HS-27A (cell line): ENCODE measurements at places on chromosomes 4 and X.

DNA sequence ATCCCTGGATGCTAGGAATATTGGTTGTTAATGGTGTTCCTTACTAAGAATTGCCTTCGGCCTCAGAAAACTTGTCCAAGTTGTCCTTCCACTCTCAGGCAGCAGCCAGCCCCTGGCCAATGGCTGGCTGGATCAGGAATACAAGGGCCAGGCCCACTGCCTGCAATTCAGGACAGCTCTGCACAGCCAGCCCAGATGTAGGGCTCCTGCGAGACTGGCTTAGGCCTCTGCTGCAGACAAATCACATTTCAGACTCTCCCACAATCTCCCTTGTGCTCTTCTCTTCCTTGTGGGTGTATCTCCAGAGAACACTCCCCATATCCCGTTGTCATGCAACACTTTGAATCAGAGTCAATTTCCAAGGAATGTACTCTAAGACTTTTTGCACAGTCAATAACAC, 747.6 kb upstream of the FTHL17 start:
- DNase-seq, result no peak

DNA sequence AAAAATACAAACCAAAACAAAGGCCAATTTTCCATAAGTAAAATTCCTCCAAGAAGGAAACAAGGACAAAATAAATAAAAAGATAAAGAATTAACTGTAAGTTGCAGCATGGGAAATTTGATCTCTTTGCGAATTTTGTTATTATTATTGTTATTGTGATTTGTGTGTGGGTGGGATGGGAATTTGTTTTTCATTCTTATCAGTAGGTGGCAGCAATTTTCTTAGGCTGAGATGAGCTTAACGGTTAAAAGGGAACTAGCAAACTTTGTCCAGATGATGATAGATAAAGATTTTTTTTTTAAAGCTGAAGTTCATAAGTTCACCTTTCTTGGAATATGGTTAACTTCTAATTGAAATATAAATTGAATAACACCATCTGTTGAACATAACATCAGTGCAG, 83.2 kb upstream of the IL1RAPL2 start:
- no peak for DNase-seq

DNA sequence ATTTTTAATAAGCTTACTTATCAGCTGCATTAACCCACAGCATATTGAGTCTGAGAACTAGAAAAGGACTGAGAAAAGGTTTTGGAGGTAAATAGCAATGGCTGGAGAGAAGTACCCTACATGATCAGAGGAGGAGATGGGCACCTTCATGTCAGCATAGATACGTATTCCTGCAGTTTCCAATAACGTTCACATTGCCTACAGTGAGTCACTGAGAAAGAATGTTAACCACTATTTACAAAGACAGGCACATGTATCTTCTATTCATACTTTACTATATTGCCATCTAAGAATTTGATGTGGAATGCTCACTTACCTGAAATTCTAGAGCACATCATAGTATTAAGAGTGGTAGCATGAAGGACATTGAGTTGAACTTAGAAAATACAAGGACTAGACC, 92.5 kb downstream of the TLL1 start:
- no peak for DNase-seq

GRCh38 chr4:73892966-73893365, 23.8 kb downstream of the CXCL1 start:
- DNase-seq, result no peak

GRCh38 chrX:18390941-18391538, 34.4 kb upstream of the CDKL5 start:
- DNase-seq, result peak; percentile 8

GRCh38 chr4:81454948-81455347, 16.8 kb downstream of the RASGEF1B start:
- DNase-seq, result no peak
